Brain microvascular endothelial cell (primary cell): ENCODE measurements at places on chromosomes 4 and X.

GRCh38 chrX:10119399-10119990 is 37.3 kb upstream of the CLCN4 start:
- DNase-seq = peak; percentile 84

DNA sequence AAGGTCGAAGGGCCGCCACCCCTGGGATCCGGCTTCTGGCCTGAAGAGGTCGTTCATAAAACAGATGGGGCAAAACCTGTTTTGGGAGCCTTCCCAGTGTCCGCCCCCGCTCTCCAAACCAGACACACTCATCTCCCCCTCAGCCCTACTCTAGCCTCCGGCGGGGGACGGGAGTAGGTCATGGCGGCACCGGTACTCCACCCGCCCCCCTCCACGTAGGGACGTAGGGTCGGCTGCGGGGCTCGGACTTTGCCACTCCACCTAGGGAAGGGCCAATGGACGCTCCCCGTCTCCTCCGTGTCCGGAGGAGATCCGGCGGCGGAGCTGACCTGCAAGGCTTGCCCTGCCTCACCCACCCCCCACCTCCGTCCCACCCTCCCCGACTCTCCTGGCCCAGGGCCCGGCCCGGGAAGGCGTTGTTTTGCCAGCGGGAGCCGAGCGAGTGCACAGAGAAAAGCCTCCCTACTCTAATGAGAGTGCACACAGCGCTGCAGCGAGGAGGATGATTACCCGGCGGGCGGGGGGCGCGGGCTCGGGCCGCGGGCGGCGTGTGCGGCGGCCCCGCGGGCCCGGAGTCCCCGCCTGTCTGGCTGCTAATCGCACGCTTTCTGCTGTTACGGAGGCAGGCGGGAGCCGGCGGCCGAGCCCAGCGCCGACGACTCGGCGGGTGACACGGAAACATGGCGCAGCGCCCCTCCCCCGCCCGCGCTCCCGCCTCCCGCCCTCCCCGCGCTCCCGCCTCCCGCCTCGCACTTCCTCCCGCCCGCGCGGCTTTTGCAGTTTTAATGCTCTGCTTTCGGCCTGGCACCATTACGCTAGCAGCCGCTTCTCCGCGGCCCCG is 8.3 kb upstream of the BCOR start:
- DNase-seq = no peak

GRCh38 chr4:25892796-25893195 is 21.2 kb upstream of the SMIM20 start:
- DNase-seq = no peak

DNA sequence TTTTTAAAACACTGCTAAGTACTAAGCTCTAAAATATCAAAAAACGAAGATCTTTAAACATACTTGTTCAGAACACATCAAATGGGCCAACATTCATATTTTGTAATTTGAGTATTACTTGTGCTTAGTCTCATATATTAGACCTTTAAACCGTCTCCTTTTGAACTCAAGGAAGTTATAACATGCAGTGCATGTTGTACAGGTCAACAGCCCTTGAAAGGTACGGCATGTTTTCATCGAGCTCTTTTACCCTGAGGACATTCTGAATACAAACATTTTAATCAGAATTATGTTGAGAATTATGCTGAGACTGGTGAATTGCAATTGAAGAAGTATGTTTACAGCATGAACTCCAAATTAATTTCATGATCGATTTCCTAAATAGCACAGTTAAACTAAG is 7.0 kb upstream of the ASB11 start:
- no peak for DNase-seq

- no peak for DNase-seq
Measured at GRCh38 chrX:136028383-136028984, 43.2 kb downstream of the SLC9A6 start.

GRCh38 chrX:10007621-10008020 is 40.5 kb downstream of the CLDN34 start:
- no peak for DNase-seq

- DNase-seq = no peak
Measured at GRCh38 chr4:120348948-120349347, 282.3 kb upstream of the MAD2L1 start.

- DNase-seq = no peak
Measured at GRCh38 chr4:10026485-10026884, 5.2 kb upstream of the SLC2A9 start.

GRCh38 chr4:55781812-55782211 is 37.8 kb upstream of the EXOC1L start:
- no peak for DNase-seq

GRCh38 chr4:119697887-119698393 is 69.3 kb upstream of the PDE5A start:
- no peak for DNase-seq

DNA sequence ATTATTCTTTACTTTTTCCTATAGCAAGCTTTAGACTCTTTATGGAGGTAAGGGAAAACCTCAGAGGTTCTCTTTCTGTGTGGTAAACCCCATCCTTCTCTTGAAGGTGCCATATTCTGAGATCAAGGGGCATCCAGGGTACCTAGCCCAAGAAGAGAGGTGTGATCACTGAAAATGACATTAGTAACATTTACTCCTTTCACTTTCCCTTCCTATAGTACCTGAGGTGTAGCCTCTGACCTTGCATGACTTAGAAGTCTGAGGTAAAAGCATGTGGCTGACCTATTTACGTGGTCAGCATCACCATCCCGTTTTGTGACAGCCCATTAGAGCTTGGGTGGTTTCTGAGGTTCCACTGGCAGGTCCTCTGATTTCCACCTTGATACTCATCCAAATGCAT is 25.7 kb downstream of the SGMS2 start:
- no peak for DNase-seq

- DNase-seq = no peak
Measured at GRCh38 chrX:124269881-124270280, 62.6 kb upstream of the TEX13D start.

DNA sequence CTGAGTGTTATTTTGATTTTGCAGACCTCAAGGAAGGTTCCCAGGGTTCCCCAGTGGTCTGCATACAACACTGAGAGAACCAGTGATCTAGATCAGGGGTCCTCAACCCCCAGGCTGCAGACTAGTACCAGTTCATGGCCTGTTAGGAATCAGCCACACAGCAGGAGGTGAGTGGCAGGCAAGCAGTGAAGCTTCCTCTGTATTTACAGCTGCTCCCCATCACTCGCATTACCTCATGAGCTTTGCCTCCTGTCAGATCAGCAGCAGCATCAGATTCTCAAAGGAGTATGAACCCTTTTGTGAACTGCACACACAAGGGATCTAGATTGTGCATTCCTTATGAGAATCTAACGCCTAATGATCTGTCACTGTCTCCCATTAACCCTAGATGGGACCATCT is 28.5 kb downstream of the EDNRA start:
- peak; percentile 60 for DNase-seq

DNA sequence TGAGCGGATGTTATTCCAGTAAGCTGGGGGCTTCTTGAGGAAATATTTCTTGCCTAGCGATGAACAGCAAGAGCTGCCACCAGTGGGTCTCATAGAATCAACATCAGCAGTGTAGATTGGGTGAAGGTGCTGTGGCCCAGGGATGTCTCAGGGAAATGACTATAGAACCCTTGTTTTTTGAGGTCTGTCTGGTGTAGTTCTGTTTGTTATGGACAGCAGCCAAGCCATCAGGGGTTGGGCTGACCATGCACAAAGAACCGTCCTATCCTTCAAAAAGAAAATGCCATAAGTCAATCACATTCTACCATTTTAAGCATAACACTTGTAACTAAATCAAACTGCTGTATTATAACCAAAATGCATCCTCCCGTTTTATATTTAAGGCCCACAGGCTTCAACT is 17.3 kb upstream of the C1GALT1C1 start:
- peak; percentile 39 for DNase-seq

DNA sequence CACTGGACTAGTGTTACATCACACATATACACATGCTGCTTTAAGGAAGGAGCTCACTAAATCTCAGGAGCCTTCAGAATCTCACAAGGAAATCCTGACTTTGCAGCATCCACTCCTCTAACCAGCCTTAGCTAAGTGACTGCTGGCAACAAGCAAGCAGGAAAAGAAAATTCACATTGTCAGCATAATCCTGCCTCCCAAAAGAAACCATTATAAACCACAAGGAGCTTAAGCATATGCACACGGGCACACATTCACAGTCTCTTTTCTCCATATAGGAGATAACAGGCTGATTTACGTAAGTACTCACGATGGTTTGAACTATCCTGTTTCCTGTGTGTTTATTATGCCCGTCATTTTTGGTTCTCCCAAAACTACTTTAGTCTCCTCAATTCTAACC is 136.3 kb downstream of the TMEM144 start:
- DNase-seq = no peak

GRCh38 chr4:152591396-152591795 is 55.5 kb upstream of the FBXW7 start:
- peak; percentile 16 for DNase-seq

- no peak for DNase-seq
Measured at GRCh38 chr4:163591614-163592020, 97.1 kb downstream of the TMA16 start.

GRCh38 chrX:115067812-115068211 is 50.4 kb upstream of the IL13RA2 start:
- DNase-seq = no peak

DNA sequence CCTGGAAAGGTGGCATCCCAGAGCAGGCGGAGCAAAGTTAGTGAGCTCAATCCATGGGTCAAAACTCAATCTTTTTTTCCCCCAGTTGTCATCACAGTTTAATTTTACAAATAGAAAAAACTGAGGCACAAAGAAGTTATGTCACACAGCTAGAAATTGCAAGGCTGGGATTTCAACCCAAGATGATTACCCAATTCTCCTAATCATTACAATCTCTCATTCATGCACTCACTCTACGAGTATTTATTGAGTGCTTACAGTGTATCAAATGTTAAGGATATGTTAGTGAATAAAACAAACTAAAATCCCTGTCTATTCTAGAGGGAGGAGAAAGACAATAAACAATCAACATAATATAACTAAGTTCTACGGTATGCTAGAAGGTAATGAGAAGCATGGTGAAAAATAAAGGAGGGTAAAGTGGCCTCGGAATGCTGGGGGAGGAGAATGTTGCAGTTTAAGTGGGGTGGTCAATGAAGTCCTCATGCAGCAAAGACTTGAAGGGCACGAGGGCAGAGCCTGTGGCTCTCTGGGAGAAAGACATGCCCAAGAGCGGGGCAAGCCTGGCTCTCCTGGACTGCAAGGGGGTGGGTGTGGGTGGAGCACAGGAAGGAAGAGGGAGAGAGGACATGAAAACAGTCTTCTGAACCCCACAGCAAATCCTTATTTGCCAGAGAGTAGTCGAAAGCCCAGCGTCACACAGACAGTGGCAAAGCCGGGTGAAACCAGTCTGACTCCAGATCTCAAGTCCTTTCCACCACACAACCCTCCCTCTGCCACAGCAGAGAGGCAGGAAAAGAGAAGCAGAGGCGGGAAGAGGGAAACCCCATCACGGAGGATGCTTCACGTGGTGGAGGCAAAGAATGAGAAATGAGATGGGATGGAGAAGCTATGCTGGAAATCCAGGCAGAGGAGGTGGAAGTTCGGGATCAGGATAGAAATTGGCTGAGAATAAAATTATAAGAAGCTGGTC is 48.3 kb downstream of the RAB33B start:
- no peak for DNase-seq

- DNase-seq = no peak
Measured at GRCh38 chr4:67770422-67770821, 16.2 kb upstream of the GNRHR start.

- no peak for DNase-seq
Measured at GRCh38 chr4:5014007-5014682, 5.1 kb downstream of the CYTL1 start.

DNA sequence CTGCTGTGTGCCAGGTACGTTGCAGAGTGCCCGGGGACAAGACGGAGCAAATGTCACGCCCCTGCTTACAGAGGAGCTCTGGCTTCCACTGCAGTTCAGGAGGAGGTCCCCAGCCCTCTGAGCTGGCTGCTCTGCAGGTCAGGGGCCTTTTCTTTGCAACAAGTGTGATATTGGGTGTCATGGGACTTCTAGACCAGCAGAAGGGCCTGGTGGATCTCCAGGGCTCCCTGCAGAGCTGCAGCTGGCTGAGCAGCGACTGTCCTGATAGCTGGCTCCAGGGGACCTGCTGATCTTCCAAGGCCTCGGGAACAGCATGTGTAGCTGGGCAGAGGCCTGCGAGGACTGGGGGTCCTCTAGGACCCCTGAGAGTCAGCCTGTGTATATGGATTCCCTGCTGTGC is 120.4 kb downstream of the SORCS2 start:
- no peak for DNase-seq

GRCh38 chr4:32251126-32251525 is 1531.0 kb downstream of the PCDH7 start:
- no peak for DNase-seq

DNA sequence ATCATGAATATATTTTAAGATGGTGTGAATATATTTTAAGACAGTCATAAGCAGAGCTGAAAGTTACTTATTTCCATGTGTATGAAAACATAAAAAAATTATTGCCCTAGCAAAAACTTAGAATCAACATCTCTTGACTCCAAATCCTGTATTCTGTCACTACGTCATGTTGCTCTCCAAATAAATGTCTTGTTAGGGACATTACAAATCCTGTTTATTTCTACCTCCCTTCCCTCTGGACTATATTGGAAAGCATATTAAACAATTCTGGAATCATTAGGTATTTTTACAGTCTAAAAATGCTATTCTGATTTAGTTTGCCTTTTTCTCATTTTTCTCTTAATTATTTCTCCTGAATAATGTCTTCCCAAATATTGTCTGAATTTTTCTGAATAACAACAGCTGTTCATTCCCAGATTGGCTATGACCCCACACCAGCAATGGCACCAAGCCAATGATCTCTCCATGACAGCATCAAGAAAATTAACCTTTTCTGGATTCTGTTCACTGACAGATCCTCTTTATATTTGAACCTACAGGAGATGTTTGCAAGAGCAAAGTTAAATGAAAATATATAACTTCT is 523.1 kb downstream of the IQCM start:
- DNase-seq = no peak

GRCh38 chr4:113325876-113326615 is 276.6 kb downstream of the ANK2 start:
- DNase-seq = no peak

DNA sequence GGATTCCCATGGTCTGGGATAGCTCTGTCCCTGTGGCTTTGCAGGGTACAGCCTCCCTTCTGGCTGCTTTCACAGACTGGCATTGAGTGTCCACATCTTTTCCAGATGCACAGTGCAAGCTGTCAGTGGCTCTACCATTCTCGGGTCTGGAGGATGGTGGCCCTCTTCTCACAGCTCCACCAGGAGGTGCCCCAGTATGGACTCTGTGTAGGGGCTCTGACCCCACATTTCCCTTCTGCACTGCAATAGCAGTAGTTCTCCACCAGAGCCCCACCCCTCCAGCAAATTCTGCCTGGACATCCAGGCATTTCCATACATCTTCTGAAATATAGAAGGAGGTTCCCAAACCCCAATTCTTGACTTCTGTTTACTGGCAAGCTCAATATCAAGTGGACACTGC is 50.2 kb upstream of the GRID2 start:
- DNase-seq = no peak
